Activated CD8-positive, alpha-beta memory T cell treated with anti-CD3 and anti-CD28 coated beads for 1 hour (primary cell): ENCODE measurements at places on chromosomes 7 and 10.

GRCh38 chr7:36735172-36735571, 10.9 kb upstream of the AOAH start:
- DNase-seq = no peak

- DNase-seq = no peak
These were observed 126.4 kb downstream of the JCAD start for GRCh38 chr10:29932991-29933390.

DNA sequence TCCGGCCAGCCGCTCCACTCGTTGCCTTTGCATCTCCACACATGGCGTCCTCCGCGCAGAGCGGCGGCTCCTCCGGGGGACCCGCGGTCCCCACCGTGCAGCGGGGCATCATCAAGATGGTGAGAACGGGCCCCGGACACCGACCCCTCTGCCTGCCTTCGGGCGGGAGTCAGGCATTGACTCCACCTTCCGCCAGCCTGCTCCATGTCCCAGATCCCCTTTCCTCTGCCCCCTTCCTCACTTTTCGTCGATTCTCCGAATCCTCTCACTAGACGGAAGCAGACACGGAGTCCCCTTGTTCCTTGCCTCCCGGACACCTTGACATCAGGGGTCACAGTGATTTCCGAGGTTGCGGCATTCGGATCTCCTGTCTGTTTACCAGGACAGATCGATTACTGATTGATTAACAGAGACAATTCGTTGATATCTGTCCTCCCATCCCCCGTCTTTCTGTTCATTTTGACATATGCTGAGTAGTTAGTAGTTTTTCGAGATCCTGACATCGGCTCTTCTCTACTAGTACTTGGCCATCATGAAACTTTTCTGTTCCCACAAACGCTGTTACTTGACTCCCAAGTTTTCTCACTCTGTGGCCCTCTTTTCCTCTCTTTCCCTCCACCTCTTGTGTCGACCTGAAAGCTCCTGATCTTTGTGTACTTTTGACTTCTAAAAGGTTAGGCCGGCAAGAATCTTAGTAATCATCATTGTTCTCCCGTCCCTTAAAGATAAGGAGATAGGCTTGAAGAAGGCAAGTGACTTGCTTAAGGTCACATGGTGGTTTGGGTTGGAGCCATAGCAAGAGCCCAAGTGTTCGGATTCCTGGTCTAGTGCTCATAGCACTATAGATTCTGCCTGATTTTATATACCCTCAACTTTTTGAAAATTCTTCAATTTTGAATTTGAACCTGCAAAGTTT, 597 bp downstream of the SND1 start:
- no peak for DNase-seq

- no peak for DNase-seq
These were observed 5.5 kb upstream of the OPN4 start for GRCh38 chr10:86648704-86649427.

DNA sequence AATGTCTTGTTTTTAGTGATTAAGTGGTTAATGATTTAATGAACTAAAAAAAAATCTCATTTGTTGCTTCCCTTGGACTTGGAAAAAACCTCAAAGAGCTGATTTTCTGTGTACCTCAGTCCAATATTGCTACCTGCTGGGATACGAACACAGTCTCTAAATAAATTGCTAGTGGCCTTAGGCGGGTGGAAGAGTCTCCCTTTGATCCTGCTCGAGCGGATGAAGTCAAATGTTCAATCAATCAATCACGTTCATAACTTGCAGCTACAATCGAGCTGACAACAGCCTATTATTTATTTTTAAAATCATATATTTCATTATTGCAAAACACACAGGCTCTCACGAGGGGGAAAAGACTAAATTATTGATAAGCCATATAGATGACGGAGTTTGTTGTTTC, 57.3 kb upstream of the HABP2 start:
- no peak for DNase-seq

DNA sequence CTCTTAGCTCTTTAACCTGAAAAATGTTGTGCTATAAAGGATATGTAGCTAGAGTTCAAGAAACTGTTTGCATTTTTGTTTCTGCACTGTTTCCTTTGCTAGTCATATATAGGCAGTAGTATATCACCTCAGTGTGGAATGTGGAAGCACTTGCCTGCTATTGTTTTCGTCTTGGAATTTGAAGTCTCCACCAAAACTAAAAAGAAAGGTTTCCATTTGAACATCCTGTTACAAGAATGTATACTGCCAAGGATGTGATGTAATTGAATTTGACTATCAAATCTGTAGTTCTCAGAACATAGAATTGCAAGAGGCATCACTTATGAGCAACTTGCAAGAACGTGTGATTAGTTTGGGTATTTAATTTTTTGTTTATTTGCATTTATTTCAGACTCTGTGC, 51.1 kb upstream of the MEOX2 start:
- DNase-seq = no peak

DNA sequence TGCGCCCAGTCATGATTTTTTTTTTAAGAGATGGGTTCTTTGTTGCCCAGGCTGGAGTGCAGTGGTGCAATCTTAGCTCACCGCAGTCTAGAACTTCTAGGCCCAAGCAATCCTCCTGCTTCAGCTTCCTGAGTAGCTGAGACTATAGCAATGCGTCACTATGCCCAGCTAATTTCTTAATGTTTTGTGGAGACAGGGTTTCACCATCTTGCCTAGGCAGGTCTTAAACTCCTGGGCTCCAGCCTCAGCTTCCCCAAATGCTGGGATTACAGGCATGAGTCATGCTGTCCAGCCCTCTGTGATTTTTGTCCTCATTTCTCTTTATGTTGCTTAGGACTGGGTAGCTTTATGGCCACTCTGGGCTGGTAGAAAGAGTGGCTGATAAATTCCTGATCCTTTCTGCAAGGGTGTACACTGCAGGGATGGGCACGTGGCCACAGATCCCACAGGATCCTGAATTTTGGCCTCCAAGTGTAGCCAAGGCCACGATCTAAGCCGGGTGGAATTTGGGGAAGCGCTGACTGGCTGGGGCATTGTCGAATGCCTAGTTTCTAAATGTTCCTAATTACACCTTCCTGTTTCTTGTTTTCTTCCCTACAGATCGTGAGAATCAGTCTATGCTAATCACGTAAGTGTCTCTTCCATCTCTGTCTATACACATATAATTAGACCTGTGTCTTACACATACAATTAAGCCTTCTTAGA, 24.1 kb upstream of the MYH16 start:
- no peak for DNase-seq

GRCh38 chr7:70785427-70785826, 346.5 kb upstream of the GALNT17 start:
- DNase-seq = no peak

- no peak for DNase-seq
These were observed 114.5 kb downstream of the CDH23 start for GRCh38 chr10:71511206-71511605.

DNA sequence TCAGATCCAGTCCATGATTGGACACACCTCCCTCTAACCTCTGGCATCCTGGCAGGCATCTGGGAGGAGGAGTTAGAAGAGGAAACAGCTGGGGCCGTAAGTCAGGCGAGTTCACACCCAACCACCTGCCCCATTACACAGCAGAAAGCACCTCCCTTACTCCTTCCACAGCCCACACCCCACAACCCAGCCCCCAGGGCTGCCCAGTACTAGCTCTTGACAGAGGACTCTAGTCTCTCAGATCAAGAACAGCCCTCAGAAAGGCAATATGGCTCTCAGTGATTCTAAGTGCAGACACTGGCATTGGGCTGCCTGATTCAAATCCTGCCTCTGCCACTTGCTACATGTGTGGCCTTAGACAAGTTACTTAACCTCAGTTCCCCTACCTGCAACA, 34.1 kb downstream of the KCNMA1 start:
- no peak for DNase-seq

DNA sequence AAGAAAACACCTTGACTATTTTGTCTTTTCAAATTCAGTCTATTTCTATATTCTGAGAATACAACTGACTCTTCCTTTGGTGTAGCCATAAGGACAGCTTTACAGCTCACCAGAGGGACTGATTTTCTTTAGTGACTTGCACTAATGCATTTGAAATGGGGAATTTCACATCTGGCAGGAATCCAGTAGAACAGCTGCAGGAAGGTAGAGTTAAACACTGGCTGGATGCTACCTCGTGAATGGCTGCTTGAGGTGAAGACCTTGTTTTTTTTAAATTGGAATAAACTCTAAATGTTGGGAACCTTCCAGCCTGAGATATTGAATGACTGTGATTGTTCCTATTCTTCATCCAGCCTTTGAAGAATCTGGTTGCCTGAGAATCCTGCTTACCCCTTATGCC, 139.5 kb upstream of the STK17A start:
- DNase-seq = no peak

DNA sequence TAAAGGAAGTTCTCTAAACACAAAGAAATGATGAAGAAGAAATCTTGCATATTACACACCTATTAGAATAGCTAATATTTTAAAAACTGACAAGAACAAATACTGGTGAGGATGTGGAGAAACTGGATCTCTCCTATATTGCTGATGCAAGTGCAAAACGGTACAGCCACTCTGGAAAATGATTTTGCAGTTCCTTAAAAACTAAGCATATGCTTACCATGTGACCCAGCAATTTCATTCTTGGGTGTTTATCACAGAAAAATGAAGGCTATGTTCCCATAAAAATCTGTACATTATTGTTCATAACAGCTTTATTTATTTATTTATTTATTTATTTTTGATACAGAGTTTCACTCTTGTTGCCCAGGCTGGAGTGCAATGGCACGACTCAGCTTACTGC, 14.9 kb upstream of the PLEKHA1 start:
- no peak for DNase-seq

DNA sequence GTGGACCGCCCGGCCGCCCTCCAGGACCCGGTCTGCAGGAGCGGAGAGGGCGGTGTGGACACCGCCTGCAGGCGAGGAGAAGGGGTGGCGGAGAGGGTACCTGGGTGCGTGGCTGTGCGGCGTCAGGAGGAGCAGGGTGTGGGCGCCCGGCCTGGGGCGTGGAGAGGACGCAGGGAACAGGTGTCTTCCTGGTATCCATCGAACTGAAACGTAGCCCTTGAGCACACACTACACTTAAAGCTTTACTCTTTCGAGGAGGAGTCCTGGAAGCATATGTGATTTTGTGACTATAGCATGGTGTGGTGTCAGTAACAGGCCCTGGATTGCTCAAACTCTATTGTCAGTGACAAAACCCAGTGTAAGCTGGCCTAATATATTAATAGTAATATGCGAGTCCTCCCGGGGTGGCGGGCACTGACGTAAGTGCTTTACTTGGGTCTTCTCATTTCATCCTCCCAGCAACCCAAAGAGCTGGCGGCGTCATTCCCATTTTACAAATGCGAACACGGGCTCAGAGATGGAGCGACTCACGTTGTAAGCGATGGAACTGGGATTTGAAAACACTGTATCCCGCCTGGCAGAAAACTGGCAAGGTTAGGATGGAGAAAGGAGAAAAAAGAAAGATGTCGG, 508 bp upstream of the TECPR1 start:
- no peak for DNase-seq

- no peak for DNase-seq
These were observed 807.9 kb upstream of the LRRN3 start for GRCh38 chr7:110283056-110283455.

DNA sequence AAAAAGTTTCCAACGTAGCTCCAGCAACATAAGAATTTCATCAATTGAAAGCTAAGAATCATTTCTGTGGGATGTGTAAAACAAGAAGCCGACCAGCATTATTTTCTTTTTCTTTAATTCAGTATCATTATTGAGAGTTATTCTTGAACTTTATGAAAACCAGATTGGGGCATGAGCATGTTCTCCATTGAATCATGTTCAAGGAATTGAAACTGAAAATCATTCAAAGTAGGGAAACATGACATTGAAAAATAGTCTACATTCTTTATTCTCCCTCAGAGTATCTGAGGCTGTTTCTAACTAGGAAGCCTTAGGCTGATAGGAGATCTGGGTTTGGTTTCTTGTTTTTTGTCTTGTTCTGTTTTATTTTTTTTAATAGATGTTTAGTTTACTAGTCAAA, 253.7 kb downstream of the DYNC1I1 start:
- DNase-seq = no peak

GRCh38 chr10:12381536-12382156, 32.3 kb downstream of the CAMK1D start:
- no peak for DNase-seq

- no peak for DNase-seq
These were observed 88.9 kb downstream of the CABCOCO1 start for GRCh38 chr10:61751599-61751998.

DNA sequence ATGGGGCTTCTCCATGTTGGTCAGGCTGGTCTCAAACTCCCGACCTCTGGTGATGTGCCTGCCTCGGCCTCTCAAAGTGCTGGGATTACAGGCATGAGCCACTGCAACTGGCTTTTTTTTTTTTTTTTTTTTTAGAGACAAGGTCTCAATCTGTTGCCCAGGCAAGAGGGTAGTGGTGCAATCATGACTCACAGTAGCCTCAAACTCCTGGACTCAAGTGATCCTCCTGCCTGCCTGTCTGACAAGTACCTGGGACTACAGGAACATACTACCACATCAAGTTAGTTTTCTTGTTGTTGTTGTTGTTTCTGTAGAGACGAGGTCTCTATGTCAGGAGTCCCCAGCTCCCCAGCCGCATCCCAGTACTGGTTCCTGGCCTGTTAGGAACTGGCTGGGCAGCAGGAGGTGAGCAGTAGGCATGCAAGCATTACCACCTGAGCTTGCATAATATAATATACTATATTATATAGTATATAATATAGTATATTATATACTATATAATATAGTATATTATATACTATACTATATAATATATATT, 55.7 kb downstream of the TPK1 start:
- no peak for DNase-seq

DNA sequence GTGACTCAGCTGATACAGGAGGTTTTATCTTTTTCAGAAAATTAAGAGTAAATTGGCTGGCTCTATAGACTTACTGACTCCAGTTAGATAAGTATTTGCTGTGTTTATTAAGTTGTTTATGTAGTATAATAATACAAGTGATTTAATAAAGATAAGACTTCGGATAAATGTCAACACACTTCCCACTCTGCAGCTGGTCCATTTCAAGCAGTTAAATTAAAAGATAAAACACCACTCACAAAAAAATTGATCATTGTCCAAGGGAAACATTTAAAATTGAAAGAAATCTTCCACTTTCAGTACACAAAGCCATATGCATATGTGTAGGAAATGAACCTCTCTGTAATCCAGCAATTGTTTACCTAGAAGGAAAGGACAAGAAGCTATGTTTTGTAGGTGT, 106.1 kb upstream of the SP8 start:
- no peak for DNase-seq
